ENCODE measurements at places on chromosomes 7 and 10. TPM values are rescaled to one million over a fixed set of nuclear protein-coding genes. Genes with fewer than 3 reads are reported as not detected.

DNA sequence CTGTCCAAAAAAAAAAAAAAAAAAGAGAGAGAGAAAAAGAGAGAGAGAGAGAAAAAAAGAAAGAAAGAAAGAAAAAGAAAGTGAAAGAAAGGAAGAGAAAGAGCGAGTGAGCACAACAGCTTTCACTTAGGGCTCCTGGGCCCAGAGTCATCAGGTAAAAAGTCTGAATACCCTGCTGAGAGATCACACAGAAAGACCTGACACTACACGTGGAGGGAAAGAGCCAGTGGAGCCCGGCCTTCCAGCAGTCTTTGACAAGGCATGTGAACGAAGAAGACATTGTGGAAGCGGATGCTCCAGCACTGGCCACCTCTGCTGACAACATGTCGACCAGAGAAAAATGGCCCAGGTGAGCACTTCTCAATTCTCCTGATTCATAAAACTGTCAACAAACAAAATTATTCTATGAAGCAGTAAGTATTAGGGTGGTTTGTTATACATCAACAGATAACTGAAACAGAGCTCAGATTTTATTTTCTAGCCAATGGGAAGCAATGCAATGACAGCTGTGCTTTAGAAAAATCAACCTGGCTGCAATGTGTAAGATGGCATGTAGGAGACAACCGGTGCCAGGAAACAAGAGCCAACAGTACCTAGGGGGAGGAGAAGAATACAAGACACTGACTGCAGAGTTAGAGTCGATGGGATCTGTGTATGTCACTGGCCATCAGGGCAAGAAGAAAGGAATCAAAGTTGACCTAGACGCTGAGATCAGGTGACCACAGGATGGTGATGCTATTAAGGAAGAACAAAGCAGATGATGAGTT lies 4.4 kb downstream of the RNF216 start:
- no peaks in the 10 kb centered on the region for H3K36me3 ChIP-seq
- no peak overlapping the region for H3K27ac ChIP-seq
- no peaks in the 10 kb centered on the region for H3K27me3 ChIP-seq
- H3K4me1 ChIP-seq: peaks cover 8% of the 10 kb centered on the region
- DNase-seq: no peak

GRCh38 chr10:50577681-50578350 lies 45.9 kb downstream of the SGMS1 start:
- peak; percentile 34 for DNase-seq
- no peaks in the 10 kb centered on the region for H3K27me3 ChIP-seq
- H3K4me1 ChIP-seq: peaks cover 63% of the 10 kb centered on the region
- H3K36me3 ChIP-seq: no peaks in the 10 kb centered on the region

GRCh38 chr10:106973288-106973687 lies 191.2 kb downstream of the SORCS1 start:
- H3K36me3 ChIP-seq: no peaks in the 10 kb centered on the region
- H3K4me3 ChIP-seq: no peak overlapping the region
- no peaks in the 10 kb centered on the region for H3K27me3 ChIP-seq
- DNase-seq: no peak
- peaks cover 9% of the 10 kb centered on the region for H3K4me1 ChIP-seq
- no peak overlapping the region for H3K27ac ChIP-seq

The CLDN4 gene
- 183 TPM for total RNA-seq

DNA sequence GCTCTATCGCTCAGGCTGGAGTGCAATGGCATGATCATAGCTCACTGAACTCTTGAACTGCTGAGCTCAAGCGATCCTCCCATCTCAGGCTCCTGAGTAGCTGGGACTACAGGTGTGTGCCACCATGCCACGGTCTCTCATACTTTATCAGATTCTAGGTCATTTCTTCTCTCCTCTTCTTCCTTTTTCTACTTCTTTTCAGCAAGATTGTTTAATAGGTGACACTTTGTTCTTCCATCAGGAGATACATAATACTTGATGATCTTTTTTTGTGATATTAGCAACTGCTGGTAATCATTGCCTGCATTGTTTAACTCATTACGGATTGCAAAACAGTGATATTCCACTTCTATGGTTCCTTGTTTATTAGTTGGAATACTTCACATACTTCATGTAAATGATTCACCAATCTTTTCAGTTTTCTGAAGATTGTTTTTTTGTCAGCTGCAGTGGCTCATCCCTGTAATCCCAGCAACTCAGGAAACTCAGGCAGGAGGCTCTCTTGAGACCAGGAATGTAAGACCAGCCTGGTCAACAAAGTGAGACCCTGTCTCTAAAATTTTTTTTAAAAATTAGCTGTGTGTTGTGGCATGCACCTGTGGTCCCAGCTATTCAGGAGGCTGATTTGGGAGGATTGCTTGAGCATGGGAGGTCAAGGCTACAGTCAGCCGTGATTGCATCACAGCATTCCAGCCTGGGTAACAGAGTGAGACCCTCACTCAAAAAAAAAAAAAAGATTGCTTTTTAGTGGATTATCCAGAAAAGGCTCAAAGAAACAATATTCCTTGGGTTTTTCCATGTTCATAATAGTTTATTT lies 36.2 kb upstream of the CHST3 start:
- H3K36me3 ChIP-seq: no peaks in the 10 kb centered on the region
- H3K27me3 ChIP-seq: no peaks in the 10 kb centered on the region
- H3K27ac ChIP-seq: no peak overlapping the region
- no peak for DNase-seq

DNA sequence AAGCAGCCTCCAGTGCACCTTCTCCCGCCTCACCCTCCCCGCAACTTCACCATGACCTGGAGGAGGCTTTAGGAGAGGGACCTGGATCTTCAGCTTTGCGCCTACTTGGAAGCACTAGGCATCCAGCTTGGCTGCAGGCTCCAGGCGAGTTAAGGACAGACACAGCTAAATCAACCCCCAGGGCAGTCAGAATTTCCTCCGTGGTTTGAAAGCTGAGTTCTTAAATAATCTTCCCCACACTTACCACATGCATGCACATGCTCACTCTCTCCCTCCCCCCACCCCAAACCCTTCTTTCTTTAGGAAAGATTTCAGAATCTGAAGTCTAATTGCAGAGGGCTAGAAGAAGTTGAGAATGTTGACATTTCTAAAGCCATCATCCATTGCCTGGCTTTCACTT lies 36.7 kb upstream of the LRRC4 start:
- H3K27me3 ChIP-seq: no peaks in the 10 kb centered on the region
- no peak overlapping the region for H3K27ac ChIP-seq
- H3K4me3 ChIP-seq: no peak overlapping the region
- no peaks in the 10 kb centered on the region for H3K4me1 ChIP-seq
- DNase-seq: no peak

GRCh38 chr7:11831156-11831735 lies 752 bp downstream of the THSD7A start:
- H3K4me3 ChIP-seq: peak overlapping the region; percentile 55
- no peaks in the 10 kb centered on the region for H3K27me3 ChIP-seq
- DNase-seq: no peak

GRCh38 chr7:116339564-116339963 lies 129.2 kb downstream of the TES start:
- no peaks in the 10 kb centered on the region for H3K27me3 ChIP-seq
- H3K36me3 ChIP-seq: no peaks in the 10 kb centered on the region
- DNase-seq: peak; percentile 39

- no peak overlapping the region for H3K27ac ChIP-seq
- H3K27me3 ChIP-seq: no peaks in the 10 kb centered on the region
- no peak overlapping the region for H3K4me3 ChIP-seq
- DNase-seq: no peak
Measured at GRCh38 chr7:71345117-71345884, 213.4 kb downstream of the GALNT17 start.

DNA sequence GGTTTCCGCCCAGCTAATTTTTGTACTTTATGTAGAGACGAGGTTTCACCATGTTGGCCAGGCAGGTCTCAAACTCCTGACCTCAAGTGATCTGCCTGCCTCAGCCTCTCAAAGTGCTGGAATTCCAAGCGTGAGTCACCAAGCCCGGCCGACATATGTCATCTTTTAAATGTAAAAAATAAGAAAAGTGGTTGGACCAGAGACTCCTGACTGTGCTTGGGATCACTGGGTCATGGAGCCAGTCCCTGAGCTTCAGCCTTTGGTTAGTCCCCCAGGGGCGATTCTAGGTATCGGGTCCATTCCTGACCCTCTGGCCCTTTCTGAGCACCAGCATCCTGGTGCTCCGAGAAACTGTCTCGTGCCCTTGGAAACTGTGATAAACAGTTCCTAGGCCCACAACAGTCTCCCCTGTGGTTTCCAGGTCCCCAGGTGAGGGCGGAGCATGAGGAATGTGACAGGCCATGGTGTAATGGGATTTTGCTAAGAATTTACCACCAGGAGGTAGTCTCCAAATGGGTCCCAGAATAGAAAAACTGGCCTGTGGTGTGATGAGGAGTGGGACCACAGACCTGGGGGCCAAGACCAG lies 32.8 kb downstream of the UBTD1 start:
- H3K4me3 ChIP-seq: no peak overlapping the region
- no peaks in the 10 kb centered on the region for H3K4me1 ChIP-seq
- H3K27ac ChIP-seq: no peak overlapping the region

GRCh38 chr7:155785536-155785935 lies 26.7 kb downstream of the SHH start:
- H3K4me3 ChIP-seq: no peak overlapping the region
- peaks cover 5% of the 10 kb centered on the region for H3K36me3 ChIP-seq
- H3K4me1 ChIP-seq: peaks cover 12% of the 10 kb centered on the region
- H3K27ac ChIP-seq: no peak overlapping the region
- DNase-seq: no peak

- H3K4me3 ChIP-seq: no peak overlapping the region
- peak overlapping the region; percentile 82 for H3K27ac ChIP-seq
- peaks cover 87% of the 10 kb centered on the region for H3K4me1 ChIP-seq
- no peaks in the 10 kb centered on the region for H3K36me3 ChIP-seq
- no peaks in the 10 kb centered on the region for H3K27me3 ChIP-seq
Measured at GRCh38 chr10:102758240-102758932, 14.6 kb downstream of the WBP1L start.

- H3K27ac ChIP-seq: no peak overlapping the region
- H3K4me3 ChIP-seq: no peak overlapping the region
- H3K27me3 ChIP-seq: no peaks in the 10 kb centered on the region
- peaks cover 38% of the 10 kb centered on the region for H3K4me1 ChIP-seq
- H3K36me3 ChIP-seq: no peaks in the 10 kb centered on the region
Measured at GRCh38 chr10:132592790-132593383, 55.3 kb downstream of the INPP5A start.

Data from thyroid gland (tissue), 4 donors.